ENCODE measurements at places on chromosomes 1 and 21.

- no peak for DNase-seq
Observed at GRCh38 chr1:200869376-200869752, 3.4 kb upstream of the GPR25 start.

DNA sequence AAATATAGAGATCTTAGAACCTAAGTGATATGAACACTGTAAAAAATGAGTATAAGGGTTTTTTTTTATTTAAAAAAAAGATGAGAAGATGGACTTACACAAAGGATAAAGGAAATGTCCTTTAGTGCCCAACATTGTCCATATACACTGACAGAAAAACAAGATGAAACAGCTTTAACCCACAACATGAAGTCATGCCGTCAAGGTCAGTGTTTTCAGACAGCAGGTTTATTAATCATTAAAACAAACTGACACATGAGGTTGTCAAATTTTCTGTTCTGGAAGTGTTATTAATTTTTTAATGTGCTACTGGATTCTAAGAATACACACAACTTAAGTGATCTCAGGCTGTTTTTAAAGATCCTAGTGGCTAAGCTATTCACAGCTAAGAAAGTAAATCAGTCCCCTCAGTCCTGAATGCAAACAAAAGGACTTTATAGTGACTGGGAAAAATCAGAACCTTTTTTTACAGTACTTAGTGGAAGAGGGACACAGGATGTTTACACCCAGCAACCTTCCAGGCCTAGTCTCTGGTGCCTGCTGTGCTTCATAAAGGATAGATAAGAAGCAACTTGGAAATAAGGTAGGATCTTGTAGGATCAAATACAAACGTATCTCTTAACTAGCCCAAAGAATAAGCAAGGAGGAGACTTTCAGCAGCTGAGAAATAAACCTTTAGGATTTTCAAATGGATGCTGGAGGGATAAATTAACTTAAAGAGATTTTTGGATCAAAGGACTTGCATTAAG is 21.9 kb upstream of the PKN2 start:
- no peak for DNase-seq

DNA sequence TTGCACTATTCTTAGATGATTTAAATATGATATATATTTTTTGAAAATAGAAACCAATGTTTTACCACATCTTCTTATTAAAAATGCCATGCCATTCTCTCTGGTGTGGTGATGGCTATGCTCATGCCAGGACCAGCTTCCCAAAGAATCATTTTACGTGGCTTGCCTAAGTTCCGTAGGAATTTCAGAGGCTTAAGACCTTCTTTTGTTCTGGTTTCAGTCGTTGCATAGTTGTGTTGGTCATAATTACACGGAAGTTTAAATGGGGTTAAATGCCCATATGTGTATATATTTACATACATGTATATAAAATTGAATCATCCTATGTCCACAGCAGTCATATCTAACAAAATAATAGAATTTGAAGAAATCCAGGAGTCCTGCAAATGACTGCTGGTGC is 78.7 kb upstream of the PLPPR5 start:
- no peak for DNase-seq

GRCh38 chr1:178161516-178161915 is 67.6 kb downstream of the RASAL2 start:
- DNase-seq: peak; percentile 79

DNA sequence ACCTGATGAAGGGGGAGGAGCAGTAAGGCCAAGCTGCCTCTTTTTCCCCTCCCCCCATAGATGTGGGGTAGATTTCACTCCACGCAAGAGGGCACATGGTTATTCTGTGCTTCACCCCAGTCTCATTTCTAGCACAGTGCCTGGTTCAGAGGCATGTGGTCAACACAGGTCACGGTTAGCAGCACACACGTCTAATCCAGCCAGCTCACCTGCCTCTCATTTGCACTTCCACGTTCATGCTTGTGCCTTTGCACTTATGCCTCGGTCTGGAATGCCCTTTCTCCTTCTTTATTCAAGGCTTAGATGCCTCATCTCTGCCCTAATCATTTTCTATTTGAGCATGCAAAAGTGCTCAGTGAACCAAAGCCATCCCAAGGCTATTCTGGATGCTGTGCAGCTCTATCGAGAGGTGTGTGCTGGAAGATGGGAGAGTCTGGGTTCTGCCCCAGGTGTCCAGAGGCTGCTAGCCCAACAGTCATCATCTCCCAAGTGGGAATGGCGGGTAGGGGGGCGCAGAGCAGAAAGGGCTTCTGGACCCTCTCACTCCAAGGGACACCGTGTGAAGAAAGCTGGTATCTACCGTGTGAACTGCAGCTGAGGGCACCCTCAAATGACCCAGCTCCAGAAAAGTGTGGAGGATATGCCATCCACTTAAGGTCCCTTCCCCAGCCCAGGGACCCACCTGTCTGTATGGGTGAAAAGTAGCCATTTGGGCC is 2.1 kb upstream of the A3GALT2 start:
- no peak for DNase-seq

DNA sequence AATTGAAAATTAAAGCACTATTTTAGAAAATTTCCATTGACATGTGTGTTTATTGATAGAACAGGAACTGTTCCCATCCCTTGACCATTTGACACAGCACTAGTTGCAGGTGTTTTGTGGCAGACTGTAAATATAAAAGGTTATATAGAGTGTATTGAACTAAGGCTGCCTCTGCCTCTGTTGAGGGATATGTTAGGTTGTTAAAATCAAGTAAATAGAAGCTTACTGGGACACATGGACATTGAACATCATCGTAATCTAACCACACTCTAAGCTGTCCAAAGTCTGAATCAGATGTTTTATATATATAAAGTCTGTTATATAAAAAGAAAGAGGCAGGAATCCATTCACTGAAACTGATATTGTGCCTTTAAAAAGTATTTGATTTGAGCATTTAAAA is 308.1 kb upstream of the PKN2 start:
- no peak for DNase-seq

DNA sequence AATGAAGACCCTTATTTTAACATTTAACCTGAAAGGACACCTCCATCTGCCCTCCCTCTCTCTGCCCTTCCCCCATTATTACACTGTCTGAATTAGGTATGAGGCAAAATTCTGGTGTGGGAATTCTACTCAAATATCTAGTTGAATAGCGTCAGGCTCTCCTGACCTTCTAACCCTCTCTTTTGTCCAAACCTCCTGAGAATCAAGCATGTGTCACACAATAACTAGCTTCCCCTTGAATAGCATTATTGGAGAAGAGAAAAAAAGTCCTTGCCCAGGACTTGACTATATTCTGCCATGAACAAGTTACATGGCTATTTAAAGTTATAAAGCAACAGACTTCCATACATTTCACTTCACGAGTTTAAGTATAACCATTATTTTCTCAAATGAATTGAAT is 35.5 kb downstream of the USH2A start:
- DNase-seq: no peak

- DNase-seq: peak; percentile 60
Observed at GRCh38 chr1:53393325-53393792, 65.5 kb upstream of the LRP8 start.

GRCh38 chr21:43571976-43572375 is 87.3 kb downstream of the HSF2BP start:
- DNase-seq: no peak

GRCh38 chr1:28437264-28437923 is 67.9 kb downstream of the PHACTR4 start:
- peak; percentile 83 for DNase-seq

- no peak for DNase-seq
Observed at GRCh38 chr1:2210084-2210653, 15.6 kb upstream of the FAAP20 start.
